ENCODE measurements at places on chromosomes 6 and 20.

DNA sequence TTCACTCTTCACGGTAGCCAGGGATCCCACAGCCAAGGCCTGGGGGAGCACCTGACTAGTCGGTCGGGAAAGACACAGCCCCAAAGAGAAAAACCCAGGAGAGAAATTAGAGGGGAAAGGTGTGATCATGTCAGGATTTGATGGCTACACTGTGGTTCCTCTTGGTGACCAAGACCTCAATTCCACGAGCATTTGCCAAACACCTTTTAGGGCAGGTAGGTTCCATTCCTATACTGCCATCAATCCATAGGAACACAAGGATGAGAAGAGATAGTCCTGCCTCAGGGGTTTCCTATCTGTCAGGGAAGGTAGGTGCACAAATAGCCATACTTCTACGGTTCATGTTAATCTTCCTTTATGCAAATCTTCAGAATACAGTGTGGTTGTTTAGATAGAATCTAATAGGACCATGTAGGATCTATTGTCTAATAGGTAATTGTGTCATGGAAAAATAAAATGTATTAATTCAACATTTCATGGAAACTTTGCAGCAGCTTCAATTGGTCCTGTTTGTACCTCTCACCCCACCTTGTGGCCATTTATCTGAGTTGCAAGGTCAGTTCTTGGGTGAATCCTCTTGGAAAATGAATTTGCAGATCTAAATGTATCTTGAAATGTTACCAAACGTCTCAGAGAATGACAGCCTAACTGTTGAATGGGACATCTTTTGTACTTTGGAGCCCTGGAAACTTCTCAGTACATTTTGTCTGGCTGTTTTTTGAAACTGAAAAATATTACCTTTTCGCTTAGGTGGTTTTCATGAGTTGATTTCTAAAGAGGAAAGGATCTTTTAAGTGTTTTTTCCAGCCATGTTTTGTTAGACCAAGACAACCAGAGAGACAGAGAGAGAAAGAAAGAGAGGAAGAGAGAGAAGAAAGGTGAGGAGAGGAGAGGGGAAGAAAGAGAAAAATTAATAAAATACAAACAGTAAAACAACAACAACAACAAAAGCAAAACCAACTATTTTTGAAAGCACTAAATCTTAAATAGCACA is 33.7 kb upstream of the IYD start:
- peak; percentile 46 for DNase-seq

- DNase-seq: no peak
Observed at GRCh38 chr6:13287104-13287503, 41.2 kb downstream of the TBC1D7 start.

GRCh38 chr6:9103876-9104521 is 668.7 kb upstream of the SLC35B3 start:
- no peak for DNase-seq

GRCh38 chr6:150813319-150813992 is 52.0 kb upstream of the MTHFD1L start:
- peak; percentile 9 for DNase-seq

DNA sequence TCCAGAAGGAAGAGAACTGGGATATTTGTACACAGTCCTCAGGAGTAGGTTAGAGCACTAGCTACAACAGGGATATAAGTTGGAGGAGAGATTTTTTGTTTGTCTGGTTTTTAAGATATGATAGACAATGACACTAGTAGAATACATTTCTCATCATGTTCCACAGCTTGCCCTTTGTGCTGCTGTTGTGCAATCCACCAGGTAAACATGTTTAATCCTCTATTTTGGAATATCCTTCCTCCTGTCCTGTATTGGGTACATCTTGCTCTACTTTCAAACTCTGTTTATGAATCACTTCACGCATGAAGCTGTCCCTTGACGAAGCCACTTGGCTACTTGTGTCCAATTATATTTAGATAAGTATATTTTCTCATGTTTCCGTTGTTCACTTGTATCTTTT is 153.6 kb upstream of the TENT5A start:
- DNase-seq: no peak

GRCh38 chr20:17848249-17849048 is 120.1 kb downstream of the SNX5 start:
- DNase-seq: no peak

GRCh38 chr6:130827247-130828149 is at the start of gene SMLR1:
Gene SMLR1 (plus strand): TSS chr6:130827406. CDS start chr6:130827414, 8 bp downstream.
- DNase-seq: no peak

- no peak for DNase-seq
Observed at GRCh38 chr6:133977983-133978895, 25.2 kb downstream of the TBPL1 start.

DNA sequence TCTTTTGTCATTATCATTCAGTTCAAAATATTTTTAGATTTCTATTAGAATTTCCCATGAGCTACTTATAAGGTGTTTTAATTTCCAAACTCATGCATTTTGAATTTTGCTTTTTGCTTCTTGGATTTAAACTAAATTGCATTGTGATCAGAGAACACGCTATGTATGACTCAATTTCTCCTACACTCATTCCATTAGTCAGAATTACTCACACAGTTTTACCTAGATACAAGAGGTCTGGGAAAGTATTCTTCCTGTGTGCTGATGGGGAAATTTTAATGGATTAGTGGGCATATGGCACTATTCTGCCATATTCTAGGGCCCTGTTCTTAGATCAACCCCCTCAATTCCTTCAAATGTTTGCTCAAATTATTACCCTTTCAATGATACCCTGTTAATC is 49.9 kb upstream of the BMP5 start:
- DNase-seq: no peak

DNA sequence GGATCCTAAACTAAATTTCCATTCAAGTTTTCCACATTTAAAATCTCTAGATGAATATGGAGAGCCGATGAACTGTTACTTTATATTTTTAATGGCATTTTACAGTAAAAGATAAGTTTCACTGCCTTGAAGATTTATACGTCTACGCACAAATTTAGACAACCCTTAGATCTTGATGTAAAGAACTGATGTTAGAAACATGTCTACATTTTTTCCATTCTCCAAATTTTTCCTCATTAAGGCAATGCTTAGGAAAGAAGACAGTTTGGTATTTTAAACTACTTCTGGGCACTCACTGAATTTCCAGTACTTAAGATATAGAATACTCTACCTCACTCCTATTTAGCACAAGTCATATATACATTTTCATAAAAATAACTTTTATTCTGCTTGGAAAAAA is 45.4 kb downstream of the ME1 start:
- DNase-seq: no peak

DNA sequence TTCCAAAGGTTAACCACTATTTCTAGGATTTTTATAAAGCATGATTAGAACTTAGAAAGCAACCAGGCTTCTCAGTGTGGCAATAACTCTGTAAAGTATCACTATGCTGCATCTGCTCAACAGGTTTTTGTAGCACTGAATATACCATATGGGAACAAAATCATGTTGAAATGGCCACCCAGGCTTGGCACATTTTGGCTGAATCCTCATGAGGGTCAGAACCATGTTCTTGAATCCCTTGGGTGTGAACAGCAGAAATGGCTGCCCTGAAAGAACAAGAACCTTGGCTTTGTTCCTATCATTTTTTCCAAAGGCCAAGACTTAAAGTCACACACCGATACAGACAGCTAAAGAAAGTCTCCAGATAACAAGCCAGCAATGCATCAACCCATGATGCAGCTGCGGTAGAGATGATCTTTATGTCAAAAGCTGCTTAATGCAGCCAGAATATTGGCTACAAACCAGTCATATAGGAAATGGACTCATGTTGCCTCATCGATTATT is 283.0 kb upstream of the NOX3 start:
- DNase-seq: no peak

GRCh38 chr20:57088436-57088835 is 178.0 kb downstream of the BMP7 start:
- DNase-seq: no peak
